ENCODE measurements at places on chromosomes 2 and 18.

- DNase-seq: no peak
Observed at GRCh38 chr2:141911485-141912066, 219.2 kb downstream of the LRP1B start.

DNA sequence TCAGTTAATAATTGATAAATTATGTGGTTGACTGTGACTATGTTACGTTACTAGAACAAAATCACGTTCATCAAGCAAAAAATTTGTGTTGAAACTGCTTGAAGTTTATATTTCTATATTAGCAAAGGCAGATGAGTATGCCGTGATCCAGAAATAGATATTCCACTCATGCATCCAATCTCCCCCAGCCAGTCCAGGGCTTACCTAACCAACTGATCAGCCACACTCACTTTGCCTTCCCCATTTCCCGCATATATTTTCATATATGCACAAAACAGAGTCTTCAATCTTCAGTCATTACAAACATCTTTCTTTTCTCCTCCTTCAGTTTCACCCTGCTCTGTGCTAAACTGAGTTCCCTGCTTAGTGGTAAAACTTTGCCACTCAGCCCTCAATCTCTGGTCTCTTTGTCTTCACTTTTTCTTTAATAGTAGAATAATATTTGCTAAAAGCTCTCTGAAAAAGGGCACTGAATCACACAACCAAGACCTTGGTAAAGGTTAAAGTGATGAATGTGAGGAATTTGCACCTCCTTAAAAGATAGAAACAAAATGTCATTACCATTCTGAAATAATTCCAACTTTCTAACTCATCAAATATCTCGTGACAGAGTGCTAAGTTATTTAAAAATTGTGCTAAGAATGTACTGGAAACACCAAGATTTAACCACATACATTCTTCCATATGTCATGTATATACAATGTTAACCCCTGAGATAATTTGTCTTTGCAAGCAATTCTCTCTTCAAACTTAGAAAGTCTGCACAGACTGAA lies 893.2 kb upstream of the CRIM1 start:
- no peak for DNase-seq

DNA sequence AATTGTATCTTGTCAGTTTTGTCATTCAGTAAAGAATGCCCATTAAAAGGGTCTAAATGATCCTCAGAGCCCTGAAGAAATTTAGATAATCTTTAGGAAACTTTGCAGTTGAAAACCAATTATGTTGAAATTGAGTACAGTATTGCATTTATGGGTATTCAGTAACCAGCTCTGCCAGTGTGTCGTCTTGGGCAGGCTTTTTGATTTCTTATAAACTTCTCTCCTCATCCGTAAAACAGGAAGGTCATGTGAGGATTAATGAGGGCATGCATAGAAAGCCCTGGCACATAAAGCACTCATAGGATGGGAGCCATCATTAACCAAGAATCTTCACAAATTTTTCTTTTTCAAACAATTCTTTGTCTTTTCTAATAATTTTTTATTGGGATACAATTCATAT lies 14.8 kb downstream of the PNO1 start:
- no peak for DNase-seq

GRCh38 chr2:8517850-8518498 lies 163.9 kb upstream of the ID2 start:
- no peak for DNase-seq

DNA sequence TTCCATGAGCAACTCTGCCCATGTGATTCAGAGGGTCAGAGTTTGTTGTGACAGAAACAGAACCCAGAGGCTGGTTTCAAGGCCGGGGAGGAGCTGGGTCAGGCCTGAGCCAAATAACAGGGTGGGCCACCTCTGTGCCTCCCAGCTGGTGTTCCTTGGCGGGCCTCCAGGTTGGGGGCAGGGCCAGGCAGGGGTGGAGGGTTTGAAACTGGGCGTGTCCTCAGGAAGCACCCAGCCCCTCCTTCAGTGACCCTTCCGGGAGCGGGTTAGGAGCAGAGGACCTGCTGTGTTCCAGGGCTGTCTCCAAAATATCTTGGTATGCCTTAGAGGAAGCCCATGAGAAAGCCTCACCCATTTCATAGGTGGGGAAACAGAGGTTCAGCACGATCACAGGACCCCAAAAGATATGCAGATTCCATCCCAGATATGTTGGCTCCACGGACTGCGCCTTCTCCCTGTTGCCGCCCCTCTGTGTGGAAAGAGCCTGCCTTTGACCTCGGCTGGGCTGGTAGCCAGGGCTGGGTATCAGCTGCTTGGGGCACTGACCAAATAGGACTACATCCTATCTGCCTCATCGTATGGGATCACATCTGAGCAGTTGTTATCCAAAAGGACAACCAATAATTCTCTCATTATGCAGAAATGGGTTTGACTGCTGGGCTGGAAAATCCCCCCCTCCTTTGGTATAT lies 74.8 kb upstream of the GLI2 start:
- no peak for DNase-seq

- DNase-seq: no peak
Observed at GRCh38 chr2:127591221-127591923, 54.6 kb upstream of the GPR17 start.

DNA sequence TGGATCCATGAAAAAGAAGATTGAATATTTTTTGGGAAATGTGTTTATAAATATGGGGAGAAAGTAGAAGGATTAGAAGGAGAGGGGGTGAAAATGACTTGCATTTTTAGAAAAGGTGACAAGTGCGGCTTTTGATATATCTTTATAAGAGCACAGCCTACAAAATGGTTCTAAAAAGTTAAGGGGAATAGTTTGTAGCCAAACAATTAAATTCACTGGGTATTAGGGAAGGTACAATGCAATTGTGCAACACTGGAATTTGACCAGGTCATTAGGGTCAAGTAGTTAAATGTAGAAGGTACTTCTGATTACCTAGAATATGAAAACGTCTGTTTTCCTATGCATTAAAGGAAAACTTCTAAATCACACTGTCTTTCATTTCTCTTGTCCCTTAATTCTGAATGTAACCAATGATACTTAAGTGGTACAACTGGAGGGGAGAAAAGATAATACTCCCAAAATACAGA lies 44.5 kb upstream of the SERTAD2 start:
- no peak for DNase-seq

DNA sequence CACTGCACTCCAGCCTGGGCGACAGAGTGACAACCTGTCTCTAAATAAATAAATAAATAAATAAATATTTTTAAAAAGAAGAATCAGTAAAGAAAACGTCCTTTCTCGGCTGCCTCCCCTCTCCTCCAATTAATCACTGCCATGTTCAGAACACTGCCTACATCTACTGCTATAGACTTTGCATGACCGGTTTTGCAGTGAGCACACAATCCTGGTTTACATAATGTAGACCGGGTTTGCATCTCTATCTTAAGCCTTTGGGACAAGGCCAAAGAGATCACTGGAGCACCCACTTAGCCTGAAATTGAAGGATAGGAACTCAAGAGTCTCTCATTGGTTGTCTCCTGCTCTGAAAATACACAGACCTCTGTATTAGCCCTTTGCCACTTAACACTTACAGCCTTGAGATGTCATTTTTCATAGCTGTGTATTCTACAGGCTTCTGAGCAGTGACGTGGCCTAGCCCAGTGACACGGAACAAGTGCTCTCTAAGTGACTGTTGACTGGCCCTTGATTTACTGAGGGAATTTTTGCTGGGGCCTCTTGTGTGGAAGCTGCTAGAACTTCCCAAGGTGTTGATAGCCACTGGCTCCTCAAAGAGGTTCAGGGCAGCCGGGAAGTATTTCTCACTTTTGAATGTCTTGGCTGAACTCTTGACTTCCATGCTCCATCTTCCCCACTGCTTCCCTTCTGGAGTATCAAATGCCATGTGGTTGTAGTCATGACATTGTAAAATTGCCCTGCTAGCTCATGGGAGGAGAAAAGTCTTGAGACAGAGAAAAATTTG lies 45.3 kb upstream of the CCBE1 start:
- no peak for DNase-seq

DNA sequence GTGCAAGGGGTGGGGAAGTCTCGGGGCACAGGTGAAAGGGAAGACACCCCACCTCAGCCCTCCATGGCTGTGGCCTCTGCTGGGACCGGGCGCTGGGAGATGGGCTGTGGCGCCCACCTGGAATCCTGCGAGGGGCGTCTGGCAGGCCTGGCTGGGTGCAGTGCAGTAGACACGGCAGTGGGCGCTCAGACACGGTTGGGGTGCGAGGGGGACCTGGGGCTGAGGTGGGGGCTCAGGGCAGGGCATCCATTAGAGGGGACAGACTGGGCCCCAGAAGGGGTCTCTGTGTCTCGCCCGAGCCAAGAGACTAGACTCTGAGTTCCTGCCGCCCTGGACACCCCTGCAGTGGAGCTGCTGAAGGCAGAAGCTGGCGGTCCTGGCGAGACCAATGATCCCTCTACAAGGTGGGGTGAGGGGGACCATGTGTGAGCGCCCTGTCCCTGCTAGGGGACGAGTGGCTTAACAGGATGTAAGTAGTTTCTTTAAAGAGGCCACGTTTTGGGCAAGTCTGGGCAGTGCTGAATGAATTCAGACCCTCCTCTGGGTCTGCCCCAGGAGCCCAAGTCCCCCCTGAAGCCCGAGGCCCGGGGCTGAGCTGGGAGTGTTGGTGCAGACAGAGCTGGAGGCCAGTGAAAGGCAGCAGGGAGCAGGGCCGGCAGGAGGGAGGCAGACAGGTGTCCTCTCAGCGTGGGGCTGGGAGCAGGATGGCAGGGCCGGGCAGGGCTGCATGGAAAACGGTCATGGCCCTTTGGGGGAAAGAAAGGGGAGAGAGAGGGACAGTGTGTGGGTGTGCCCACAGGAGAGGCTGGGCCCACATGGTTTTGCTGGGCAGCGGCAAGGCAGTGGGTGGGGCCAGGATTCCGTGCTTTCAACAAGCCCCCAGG lies 57.2 kb downstream of the HS6ST1 start:
- no peak for DNase-seq

DNA sequence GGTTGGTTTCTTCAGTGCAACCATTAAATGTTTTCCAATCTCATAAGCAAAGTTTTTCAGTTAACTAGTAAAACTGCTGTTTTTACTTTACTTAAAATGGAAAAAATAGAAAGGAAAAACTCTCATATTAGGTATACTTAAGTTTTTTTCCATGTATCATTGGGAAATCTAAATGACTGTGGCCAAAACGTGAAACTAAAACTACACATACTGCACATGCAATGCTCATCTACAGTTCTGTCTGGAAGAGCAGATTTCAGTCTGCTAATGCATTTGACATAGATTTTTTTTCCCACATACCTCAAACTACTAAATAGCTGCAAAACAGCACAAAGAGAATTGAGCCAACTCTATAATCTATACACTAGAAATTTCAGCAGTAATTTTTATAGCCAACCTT lies 62.6 kb downstream of the COL5A2 start:
- DNase-seq: no peak

DNA sequence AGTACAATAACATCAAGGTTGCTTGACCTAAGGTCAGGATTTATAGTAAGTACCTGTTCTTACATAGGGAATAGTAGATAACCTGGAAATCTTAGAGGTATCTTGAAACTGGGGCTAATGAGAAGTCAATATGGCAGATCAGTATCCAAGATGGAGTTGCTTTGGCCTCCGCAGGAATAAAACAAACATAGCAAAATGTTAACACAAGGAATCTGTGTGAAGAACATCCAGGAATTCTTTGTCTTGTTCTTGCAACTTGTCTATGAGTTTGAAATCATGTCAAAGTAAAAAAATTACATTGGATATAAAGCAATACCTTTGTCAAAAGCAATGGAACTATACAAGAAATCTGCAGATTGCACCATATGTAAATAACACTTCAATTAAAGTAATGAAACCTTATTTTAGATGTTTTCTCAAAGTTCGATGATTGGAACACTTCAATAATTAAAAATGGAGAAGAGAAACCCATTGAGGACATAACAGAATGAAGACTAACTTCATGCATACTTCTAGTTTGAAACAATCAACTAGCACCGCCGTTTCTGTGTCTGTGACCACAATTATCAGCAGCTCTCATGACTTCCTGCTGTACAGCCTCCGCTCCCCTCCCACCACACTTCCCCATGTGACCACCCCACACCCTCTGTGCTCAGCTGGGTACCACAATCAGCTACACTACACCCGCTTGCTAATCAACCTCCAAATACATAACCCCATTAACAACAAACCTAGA lies 27.6 kb downstream of the C2orf76 start:
- no peak for DNase-seq

- no peak for DNase-seq
Observed at GRCh38 chr2:212465456-212465855, 73.1 kb downstream of the ERBB4 start.

GRCh38 chr2:42438685-42439084 lies 55.1 kb downstream of the KCNG3 start:
- no peak for DNase-seq

- DNase-seq: no peak
Observed at GRCh38 chr2:151498178-151498577, 88.5 kb downstream of the RIF1 start.

DNA sequence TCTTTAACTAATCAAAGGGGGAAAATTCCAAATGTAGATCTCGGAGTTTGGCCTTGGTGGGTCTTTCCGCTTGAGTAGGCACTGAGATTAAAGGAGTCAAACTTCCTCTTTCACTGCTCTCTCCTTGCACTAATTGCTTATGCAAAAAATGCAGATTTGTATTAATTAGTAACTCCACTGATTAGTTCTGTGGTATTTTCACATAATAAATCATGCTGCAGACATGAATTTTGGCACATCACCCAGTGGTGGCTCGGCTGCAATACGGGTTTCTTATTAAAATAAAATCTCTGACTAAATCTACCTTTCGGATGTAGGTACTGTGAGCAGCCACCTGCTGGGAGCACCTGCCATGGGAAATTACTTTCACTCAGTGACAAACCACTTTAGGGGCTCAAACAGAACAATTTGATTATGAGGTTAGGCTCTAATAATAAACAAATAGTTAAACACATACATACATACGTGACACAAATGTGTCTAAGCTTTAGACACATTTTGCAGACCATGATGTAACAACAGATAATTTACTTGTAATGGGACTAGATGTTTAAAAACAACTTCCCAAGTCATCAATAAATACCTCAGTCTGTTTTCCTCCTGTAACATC lies 6.4 kb upstream of the NEUROD1 start:
- DNase-seq: no peak

- DNase-seq: no peak
Observed at GRCh38 chr2:136075476-136075875, 42.5 kb downstream of the CXCR4 start.

- DNase-seq: no peak
Observed at GRCh38 chr18:74550886-74551285, 16.6 kb downstream of the CNDP1 start.

- DNase-seq: no peak
Observed at GRCh38 chr18:49359732-49360444, 100.6 kb downstream of the DYM start.

GRCh38 chr2:12501469-12502158 lies 215.1 kb upstream of the TRIB2 start:
- no peak for DNase-seq

DNA sequence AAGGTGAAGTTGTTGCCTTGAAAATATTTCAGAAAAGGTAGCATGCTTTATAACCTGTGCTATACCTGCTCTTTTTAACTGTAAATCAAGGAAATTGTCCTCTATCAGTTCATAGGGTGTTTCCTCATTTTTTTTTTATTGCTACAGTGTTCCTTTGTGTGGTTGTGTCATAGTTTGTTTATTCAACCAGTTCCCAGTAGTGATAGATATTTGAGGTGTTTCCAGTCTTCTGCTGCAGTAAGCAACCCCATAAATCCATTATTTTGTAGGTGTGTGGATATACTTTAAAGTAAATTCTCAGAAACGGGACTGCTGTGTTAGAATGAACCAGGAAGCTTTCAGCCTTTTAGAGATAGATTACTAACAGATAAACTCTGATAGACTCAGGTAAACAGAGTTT lies 39.6 kb downstream of the SEMA4F start:
- DNase-seq: no peak

GRCh38 chr2:238127165-238128060 lies 11.1 kb upstream of the KLHL30 start:
- DNase-seq: no peak

- no peak for DNase-seq
Observed at GRCh38 chr2:55114082-55114481, 63.8 kb upstream of the RTN4 start.

Data from DMS 273 treated with DMSO at 0.1 percent for 48 hours (cell line).